ENCODE measurements at places on chromosomes 13 and 19. TPM values are rescaled to one million over a fixed set of nuclear protein-coding genes. Genes with fewer than 3 reads are reported as not detected.

DNA sequence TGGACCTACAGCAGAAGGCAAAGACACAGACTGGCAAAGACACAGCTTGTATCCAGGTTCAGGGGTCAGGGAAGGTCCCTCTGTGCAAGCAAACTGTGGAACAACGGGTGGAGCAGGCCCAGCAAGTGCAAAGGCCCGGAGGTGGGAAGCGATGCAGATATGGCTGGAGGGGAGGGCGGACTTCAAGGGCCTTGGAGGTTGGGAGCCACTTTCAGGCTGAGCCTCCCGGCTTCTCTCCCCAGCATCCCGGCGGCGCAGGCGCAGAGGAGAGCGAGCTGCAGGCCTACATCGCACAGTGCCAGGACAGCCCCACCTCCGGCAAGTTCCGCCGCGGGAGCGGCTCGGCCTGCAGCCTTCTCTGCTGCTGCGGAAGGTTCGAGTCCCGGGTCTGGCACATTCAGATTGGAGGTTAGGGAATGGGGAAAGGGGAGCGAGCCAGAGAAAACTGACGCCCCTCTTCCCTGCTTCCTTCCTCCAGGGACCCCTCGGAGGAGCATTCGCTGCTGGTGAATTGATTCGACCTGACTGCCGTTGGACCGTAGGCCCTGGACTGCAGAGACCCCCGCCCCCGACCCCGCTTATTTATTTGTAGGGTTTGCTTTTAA is 2.1 kb upstream of the PNPLA6 start:
- no peak for DNase-seq

DNA sequence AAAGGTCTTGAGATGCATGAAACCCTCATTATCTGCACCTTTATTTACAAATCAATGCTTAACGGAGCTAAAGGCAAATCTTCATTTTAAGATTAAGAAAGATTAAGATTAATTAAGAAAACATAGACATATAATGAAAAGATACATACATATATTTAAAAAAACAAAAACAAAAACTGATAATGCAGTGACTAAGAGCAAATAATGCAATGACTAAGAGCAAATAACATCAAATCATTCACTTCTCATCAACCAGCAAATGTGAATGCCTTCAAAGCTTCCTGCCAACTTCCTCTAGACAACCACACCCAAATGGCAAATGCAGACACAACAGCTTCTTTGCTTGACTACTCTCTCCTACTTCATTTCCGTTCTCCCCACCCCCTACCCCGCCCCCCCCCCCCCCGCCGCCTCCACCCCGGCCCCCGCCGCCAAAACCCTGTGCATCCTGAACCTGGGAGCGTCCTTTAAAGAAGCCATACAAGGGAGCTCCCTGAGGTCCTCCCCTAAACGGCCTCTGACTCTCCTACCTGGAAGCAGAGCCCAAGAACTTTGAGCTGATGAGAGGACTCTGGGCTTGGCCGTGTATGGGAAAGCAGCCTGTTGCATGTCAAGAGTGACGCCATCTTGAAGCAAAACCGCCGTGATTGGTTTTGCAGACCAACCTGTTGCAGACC is 24.5 kb downstream of the TEX101 start:
- DNase-seq, result peak; percentile 83

C19orf18 gene
- total RNA-seq, result not detected

- no peak for DNase-seq
Measured at GRCh38 chr13:98947925-98948324, 29.9 kb downstream of the DOCK9 start.

CNFN gene
- not detected for total RNA-seq

DNA sequence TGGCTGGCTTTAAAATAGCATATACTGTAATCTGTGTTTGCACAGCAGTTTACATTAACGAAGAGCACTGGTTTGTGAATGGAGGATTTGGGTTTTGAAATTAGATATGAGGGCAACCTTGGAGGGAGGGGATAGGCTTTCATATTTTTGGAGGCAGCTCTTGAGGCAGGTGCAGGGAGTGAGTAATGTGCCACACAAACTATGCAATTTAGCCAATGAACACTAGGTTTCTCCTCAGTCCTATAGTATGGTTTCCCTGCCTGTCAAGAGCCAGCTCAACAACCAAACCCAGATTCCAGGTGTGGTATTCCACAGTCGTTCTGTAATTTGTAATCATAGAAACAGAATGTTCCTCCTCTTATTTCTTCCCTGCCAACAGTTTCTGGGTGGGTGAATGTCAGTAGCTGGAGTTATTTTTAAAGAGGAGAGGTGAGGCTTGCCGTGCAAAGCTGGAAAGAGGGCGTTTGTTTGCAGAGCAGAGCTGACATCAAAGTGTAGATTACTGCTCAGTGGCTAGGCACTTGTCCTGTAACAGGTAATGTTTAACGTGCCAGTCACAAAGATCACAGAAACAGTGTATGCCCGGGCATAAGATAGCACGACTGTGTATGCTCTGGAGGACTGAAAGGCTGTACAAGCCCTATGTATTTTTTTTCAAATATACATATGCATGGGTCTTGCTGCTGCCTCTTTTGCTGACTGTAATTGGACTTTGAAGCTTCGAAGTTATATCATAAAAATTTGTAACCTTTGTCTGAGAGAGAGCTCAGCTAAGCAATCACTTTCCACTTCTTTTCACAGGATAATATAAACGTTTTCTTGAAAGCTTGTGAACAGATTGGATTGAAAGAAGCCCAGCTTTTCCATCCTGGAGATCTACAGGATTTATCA is 124.2 kb downstream of the LMO7 start:
- peak; percentile 70 for DNase-seq

DNA sequence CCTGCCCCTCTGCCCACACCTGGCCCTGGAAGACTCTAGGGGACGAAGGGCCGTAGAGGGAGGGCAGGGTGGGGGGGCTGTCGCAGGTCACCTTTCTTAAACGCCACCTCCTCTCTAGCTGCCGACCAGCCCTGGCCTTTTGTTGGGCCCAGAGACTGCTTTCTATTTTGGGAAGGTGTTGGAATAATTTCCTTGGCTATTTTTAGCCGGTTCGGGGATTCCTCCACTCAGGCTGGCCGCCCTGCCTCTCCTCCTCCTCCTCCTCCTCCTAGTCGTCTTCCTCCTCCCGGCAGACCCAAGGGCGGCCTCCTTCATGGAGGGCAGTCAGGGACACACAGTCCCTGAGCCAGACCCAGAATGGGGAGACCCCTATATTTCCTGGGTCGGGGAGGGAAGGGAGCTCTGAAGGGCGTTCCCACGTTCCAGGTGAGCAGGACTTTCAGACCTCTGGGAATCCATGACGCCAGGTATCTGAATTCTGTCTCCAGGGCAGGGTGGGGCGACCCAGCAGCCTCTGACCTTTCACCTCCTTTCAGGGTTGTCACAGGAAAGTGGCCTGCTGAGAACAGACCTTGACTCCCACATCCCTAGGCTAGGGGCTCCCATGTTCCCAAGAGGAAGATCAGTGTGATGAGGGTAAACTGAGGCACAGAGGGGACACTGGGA is 19.9 kb downstream of the GADD45B start:
- DNase-seq, result no peak

DNA sequence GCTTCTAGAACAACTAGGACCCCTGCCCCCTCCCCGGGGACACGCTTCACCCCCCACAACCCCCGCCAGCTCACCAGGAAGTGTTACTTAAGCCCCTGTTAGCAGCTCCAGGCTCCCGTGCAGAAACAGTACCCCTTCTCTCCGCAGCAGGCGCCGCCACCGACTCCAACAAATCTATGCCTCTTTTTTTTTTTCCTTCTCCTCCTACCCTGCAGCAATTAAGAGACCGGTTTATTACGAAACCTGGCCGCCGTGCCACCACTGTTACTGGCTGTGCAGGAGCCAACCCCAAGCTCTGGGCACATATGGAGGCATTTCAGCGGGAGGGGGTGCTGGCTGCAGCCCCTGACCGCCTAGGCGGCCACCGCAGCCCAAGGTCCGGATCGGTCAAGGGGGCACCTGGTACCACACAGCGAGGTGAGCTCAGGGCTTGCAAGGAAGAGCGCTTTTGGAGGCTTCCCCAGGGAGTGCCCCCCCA is 2.4 kb downstream of the GADD45B start:
- DNase-seq, result peak; percentile 85

RPL13A gene
- total RNA-seq, result 3,032 TPM

DNA sequence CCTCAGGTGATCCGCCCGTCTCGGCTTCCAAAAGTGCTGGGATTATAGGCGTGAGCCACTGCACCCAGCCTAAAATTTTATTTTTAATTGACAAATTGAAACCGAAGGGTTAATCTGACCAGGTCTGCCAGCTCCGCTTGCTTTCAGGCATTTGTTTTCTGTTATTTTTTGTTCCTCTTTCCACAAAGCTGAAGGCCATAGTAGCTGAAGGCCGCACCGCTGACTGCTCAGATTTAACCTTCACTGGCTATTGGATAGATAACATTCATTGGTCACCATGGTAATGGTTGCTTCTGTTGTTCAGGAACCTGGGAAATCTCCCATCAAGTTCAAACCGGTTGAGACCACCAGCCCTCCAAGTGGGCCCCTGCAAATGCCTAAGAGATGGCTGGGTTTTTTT is 124.5 kb upstream of the USP29 start:
- no peak for DNase-seq

DNA sequence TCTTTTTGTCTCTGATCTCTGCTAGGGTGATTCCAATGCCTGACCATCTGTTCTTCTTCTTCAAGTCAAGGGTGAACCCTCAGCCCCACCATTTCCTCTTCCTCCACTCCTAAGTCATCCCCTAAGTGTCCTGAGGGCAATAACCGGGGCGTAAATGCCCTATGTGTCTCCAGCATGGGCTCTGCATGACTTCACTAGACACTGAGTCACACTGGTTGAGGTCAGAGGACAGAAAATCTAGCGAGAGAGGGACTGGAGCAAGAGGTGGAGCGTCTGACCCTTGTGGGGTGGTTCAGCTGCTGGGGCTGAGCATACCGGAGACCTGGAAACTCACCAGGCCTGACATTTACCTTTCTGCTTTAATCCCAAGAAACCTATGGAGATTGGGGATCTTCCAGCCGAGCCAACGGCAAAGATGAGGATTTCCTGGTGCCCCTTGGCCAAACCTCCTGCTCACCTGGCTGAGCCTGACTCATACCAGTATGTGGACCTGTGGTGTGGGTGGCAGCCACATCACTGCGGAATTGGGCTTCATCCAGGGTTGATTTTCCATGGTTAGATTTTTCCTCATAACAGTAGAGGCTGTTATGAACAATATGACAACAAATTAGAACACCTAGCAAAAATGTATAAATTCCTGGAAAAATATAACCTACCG is 26.9 kb downstream of the SCGB2B2 start:
- no peak for DNase-seq

Measured in activated CD4-positive, alpha-beta T cell treated with anti-CD3 and anti-CD28 coated beads, Interleukin-2, amount 10 ng/mL, durations not matched to agents 24 days and 14 days (primary cell).